ENCODE measurements at places on chromosomes 1 and 21. TPM values are rescaled to one million over a fixed set of nuclear protein-coding genes. Genes with fewer than 3 reads are reported as not detected.

The PLPPR5 gene
- total RNA-seq: not detected

The IL12RB2 gene
- total RNA-seq: not detected

DNA sequence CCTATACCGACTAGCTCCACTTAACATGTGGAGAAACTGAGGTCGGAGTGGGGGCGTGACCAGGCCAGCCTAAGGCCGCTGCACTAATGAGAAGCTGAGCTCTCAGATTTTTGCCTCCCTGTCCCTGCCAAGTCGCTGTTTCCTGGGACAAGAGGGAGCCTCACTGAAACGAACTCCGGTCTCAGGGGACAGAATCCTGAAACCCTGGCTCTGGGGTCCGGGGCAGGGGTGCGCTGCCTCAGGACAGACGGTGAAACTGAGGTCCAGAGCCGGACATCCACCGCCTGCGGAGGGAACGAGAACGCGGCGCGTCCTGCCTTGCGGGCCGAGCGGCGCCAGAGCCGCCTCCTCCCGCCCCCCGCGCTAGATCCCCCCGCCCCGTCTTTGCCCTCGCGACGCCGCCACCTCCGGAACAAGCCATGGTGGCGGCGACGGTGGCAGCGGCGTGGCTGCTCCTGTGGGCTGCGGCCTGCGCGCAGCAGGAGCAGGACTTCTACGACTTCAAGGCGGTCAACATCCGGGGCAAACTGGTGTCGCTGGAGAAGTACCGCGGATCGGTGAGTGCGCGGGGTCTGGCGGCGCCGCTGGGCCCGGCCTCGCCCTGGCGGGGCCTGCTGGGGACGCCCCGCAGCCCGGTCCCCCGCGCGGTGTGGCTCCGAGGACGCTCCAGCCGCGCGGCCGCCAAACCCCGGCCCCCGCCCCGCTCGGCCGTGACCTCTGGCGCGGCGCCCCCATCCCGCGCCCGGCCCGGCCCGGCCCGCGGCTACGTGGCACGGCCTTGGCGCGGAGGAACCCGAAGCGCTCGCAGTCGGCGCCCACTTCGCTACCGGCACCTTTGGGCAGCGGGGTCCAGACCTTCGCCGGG, at the start of gene GPX7:
Gene GPX7, plus strand, starts transcription at position 381 of the 865 bp plus-strand sequence. Its CDS starts 39 bp downstream, at position 420.
- DNase-seq: peak; percentile 38

DNA sequence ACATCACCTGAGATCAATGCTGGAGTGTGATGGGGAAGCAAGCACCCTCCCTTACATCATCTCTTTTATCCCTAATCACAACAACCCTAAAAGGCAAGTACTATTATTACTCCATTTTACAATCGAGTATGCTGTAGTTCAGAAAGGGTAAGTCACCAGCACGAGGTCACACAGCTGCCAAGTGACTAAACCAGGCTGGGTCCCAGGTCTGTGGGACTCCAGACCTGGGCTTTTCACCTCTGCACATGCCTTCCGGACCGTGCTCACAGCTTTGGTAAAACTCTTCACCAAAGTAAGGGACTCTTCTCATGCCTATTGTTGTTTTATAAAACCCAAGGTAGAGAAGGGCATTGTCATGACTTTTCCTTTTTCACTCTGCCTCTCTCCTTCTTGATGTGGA, 130.9 kb downstream of the DMRTB1 start:
- DNase-seq: no peak

DNA sequence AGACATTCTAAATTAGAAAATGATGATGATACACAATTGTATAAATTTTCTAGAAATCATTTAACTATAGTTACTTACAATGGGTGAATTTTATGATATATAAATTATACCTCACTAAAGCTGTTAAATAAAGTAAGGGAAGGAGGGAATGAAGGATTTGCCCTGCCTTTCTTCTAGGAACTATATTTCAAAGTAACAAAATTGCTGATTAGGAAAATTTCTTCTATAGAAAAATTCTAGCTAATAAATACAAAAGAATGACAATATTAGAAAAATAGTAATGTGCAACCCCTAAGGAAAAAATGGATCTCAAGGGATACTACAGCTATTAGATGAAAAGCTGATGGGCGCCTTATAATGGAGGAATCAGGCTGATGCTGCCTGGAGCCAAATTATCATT, 23.1 kb downstream of the SPATA6 start:
- DNase-seq: no peak

DNA sequence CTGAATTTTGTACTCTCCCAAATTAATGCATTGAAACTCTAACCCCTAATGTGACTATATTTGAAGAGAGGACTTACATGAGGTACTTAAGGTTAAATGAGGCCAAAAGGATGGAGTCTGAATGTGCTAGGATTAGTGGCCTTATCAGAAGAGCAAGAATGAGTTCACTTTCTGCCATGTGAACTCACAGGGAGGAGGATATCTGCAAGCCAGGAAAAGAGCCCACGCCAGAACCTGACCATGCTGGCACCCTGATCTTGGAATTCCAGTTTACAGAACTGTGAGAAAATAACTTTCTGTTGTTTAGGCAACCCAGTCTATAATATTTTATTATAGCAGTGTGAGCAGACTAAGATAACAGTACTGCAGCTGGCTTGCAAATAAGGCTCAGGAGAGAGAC, 12.2 kb upstream of the FASLG start:
- no peak for DNase-seq

- no peak for DNase-seq
These were observed 340.0 kb downstream of the NPHP4 start for GRCh38 chr1:5651964-5652821.

- DNase-seq: no peak
These were observed 822.4 kb upstream of the NEGR1 start for GRCh38 chr1:73104749-73105148.

- no peak for DNase-seq
These were observed 34.0 kb upstream of the MAGOH start for GRCh38 chr1:53272349-53272748.

DNA sequence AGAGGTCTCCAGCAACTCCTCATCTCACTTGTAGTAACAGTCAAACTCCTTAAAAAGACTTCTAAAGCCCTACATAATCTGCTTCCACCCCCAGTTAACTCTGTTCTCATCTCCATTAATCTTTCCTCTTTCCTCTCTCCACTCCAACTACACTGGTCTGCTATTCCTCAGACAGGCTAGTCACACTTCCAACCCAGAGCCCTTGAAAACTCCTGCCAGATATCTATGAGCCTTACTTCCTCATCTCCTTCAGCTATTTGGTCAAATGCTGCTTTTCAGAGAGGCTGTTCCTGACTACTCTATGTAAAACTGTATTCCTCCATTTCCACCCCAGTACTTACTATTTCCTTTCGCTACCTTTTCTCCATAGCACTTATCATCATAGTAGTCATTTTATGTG, 24.4 kb downstream of the PCP4L1 start:
- DNase-seq: no peak

Data from MG63 (cell line).